ENCODE measurements at places on chromosomes 7 and 10.

GRCh38 chr7:36084485-36085091, 68.5 kb upstream of the EEPD1 start:
- no peak for DNase-seq

GRCh38 chr7:17371671-17372524, 73.4 kb downstream of the AHR start:
- no peak for DNase-seq

DNA sequence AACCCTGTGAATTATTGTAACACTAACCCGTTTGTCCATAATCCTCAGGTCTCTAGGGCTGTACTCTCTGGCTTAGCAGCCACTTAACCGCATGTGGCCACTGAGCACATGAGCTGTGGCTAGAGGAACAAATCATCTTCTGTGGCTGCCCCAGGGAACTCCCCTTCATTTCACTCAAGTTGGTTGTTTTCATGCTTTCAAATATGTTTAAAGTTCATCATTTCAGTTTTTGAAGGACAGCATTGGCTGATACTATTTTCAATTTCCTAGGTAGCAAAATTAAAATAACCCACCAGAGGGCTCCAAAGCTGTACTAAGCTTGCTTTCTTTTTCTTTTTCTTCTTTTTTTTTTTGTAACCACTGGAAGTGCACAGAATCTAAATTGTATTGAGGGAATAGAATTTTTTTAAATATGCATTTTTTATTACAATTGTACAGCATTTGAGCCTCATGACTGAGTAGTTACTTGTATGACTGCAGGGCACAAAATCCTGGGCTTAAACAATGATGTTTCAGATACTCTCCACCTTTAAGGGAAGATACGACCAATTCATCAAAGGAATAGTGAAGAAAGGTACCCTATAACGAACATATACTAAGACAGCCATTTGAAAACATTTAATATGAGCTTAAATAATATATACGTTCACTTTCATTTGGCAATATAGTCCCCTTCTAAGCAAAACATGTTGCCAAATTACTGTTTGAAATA, 38.6 kb downstream of the MRC1 start:
- no peak for DNase-seq

DNA sequence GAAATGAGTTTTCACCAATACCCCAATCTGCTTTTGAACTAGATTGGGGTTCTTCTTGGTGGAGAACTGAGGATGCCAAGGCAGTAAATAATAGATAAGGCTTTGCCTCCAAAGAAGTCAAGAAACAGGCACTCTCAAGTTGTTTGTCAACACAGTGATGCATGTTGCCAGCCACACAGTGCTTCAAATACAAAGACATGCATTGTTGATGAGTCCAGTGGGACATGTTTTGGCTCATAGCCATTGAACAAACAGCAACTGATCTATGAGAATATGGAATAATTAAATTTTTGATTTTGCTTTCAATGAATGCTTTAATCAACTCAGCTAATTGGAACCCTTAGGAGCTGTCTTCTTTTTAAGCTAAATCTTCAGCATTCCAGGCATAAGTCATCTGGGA, 346.4 kb downstream of the THSD7A start:
- no peak for DNase-seq

GRCh38 chr7:55249332-55249731, 115.8 kb upstream of the LANCL2 start:
- no peak for DNase-seq

DNA sequence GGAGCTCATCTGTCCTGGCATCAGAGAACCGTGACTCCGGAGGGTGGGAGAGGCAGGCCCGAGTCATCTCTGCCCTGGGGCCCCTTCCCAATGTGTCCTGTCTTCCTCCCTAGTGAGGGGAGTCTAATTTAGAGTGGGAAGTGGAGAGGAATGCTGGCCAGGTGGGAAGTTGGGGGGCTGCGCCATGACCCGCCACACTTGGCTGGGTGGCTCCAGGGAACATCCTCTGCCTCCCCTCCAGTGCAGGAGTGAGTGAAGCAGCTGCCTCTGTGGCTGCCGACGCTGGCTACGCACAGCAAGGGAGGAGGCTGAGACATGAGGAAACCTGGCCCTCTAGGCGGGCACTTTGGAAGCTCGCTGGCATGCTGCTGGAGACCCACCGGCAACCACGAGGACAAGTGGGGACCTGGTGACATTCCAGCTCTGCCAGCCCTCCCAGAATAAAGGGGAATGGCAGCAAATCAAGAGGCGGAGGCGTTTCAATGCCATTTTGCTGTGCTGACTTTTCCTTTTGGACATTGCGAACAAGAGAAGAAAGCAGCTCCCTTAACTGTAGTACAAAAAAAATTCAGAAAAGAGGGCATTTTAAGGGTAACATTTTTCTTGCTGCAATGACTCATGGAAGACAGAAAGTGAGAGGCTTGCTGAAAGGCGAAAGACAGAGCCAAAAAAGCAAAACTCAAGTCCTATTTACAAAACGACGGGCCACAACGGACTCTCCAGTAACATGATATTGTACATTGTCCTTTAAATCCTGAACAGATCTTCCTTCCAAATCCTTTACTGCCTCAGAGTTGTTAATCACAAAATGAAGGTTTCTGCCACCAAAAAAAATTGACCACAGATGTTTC, 121.2 kb upstream of the PITRM1 start:
- DNase-seq, result no peak

DNA sequence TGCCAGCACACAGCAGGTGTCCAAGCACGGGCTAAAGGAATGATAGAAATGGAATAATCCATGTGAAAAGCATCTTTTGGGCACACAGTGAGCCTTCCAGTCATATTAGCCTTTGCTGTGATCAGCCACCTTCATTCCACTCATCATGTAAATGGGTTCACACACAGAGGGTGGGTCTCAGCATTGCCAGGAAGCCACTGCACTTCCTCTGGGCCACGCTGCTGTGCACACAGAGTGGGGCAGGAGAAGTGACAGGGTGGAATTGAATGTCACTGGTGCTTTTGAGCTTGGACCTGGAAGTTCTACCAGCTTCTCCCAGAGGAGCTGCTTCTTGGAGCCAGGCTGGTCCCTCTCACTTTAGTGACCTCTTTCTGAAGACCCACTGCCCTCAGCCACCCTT, 203.5 kb downstream of the USP6NL start:
- DNase-seq, result no peak

GRCh38 chr7:44288381-44288685, 37.1 kb downstream of the CAMK2B start:
- DNase-seq, result no peak

GRCh38 chr10:63373176-63373575, 92.6 kb downstream of the JMJD1C start:
- DNase-seq, result no peak

DNA sequence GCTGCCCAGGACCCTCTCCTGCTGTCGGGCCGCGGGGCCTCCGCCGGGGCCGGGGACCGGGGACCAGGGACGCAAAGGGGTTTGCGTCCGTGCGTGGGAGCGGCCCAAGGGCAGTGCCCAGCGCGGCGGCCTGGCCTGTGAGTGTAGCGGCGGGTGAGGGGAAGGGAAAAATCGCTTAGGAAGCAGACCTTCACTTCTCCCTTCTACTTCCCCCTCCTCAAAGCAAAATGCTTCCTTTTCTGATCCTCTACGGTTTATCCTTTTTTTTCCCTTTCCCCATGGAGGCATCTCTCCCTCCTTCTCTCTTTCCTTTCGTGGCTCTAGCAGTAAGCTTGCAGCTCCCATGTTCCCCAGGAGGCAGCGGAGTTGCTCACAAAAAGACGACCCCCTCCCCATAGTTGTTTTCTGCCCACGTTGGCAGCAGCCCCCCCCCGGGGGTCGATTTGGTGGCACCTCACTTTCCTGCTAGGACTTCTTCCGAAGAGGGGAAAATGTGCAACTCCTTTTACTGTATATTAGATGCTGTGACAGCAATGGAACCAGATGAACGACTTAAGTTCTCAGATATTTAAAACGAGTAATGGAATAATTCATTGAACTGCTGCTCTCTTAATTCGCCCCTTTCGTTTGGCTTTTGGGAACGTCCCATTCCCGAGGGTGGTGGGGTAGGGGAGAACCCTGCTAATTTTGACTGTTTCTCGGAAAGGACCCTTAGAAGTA, 724 bp downstream of the CAPZA2 start:
- DNase-seq, result no peak

- DNase-seq, result no peak
Measured at GRCh38 chr7:29139191-29139590, 7.1 kb downstream of the CPVL start.

DNA sequence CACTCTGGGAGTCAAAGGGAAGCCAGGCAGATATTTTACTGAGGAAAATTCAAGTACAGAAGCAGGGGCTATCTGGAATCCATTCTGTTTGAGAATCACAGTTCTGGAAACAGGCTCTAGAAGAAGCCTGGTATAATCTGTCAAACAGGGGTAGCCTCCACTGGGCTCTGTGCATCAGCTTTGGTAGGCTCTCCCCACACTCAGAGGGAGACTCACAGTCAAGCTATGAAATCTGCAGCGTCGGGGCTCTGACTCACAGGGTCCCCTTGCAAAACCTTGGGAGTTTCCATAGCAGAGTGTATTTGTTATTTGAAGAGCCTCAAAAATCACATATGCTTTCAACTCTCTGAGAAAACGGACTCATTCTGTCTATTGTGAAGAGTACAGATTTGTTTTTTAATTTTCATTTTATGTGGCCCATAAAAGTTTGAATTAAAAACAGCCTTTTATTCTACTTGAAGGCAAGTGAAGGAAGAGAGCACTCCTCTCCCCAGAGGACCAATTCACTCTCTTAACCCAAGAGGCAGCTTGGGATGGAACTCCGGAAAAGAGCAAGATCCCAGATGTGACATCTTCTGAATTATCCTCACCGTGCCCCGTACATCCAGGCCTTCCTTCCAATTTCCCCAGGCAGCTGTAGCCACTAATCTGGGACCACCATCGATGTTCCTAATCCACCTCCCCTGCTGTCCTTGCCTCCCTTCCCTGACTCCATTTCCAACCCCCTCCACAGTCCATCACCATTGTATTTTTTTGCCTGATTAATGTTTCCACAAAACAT, 590.9 kb upstream of the MGMT start:
- no peak for DNase-seq

- DNase-seq, result no peak
Measured at GRCh38 chr10:102120142-102120990, at the start of gene LDB1. Gene LDB1, minus strand, starts transcription at chr10:102120368. Its CDS starts 258 bp downstream, at chr10:102120110.

DNA sequence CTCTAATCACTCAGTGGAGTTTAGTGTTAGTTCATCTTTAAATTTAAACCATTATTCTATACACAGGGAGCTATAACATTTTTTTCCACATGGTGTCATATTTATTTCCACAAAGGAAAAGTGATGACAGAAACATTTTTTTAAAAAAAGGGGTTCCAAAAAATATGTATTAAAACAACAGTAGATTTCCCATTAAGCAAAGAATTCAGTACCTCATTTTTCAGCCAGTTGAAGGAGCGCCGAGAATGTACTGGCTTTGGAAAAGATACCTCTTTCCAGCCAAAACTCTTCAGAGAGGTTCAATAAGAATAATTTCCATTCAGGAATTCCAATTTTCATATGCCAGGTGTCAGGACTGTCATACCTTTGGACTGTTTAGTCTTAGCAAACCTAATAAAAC, 250.5 kb upstream of the MEOX2 start:
- DNase-seq, result no peak

DNA sequence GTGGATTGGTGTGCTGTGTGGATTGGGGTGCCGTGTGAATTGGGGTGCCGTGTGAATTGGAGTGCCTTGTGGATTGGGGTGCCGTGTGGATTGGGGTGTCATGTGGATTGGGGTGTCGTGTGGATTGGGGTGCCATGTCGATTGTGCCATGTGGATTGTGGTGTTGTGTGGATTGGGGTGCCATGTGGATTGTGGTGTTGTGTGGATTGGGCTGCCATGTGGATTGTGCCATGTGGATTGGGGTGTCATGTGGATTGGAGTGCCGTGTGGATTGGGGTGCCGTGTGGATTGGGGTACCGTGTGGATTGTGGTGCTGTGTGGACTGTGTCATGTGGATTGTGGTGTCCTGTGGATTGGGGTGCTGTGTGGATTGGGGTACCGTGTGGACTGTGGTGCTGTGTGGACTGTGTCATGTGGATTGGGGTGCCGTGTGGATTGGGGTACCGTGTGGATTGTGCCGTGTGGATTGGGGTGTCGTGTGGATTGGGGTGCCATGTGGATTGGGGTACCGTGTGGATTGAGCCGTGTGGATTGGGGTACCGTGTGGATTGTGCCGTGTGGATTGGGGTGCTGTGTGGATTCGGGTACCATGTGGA, 120.6 kb upstream of the NPS start:
- DNase-seq, result no peak

GRCh38 chr7:11135573-11135972, 161.9 kb downstream of the PHF14 start:
- no peak for DNase-seq

DNA sequence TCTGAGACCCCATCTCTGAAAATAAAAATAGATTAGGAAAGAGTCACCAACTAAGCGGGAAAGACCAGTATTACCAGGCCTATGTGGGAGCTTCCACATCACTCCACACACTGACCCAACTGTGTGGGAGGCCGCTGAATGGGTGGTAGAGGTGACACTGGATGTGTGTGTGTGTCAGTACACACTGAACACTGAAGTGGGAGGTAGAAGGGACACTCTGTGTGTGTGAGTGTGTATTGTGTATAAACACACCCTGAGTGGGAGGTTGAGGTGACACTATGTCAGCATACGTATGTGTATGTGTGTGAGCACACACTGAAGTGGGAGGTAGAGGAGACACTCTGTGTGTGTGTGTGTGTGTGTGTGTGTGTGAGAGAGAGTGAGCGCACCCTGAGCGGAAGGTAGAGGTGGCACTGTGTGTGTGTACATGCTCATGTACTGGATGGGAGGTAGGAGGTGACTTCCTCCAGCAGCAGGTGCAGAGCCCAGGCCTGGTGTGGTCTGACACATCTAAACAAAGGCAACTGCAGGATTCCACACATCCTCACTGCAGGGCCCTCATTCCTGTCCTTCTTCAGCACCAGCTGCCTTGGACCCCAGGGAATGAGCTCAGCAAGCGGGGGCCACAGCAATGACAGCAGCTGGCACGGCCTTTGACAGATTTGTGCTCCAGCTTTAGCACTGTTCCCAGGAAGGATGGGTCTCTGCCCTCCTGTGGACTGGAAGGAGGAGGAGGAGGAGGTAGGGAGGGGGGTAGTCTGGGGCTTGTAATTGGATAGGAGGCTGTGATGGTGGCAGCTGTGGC, 26.5 kb upstream of the RBM20 start:
- no peak for DNase-seq

GRCh38 chr10:93751832-93752231, 5.9 kb upstream of the LGI1 start:
- no peak for DNase-seq

DNA sequence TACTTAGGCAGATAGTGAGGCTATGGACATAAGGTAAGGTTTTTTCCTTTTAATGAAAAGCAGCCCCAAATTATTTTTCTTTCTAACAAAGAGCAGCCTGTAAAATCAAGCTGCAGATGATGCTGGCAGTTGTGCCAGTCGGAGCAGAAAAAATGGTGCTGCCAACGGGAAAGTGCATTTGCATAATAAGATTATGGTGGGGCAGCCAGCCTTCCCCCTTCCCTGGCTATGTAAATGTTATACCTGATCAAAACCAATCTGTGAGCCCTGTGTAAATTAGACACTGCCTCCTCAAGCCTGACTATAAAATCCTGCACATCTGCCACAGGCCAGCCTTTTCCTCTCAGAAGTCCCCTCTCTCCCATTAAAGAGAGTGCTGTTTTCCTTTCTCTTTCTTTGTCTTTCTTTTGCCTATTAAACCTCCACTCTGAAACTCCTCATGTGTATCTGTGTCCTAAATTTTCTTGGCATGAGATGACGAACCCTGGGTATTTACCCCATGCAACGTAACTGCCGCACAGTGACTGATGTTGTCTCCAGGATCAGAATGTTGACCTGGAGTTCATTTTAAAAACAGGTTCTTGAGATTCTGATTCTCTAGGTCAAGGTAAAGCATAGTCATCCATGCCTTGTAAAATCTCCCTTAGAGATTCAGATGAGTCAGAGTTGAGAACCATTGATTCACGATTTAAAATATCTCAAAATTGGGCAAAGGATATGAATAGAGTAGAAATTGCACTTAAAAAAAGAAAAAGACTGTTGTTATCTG, 167.3 kb upstream of the C1GALT1 start:
- DNase-seq, result no peak

Measured in stimulated activated CD4-positive, alpha-beta T cell treated with anti-CD3 and anti-CD28 coated beads, Interleukin-15, amount 100 ng/mL, for 48 hours (primary cell).